ENCODE measurements at places on chromosomes 7 and 10.

DNA sequence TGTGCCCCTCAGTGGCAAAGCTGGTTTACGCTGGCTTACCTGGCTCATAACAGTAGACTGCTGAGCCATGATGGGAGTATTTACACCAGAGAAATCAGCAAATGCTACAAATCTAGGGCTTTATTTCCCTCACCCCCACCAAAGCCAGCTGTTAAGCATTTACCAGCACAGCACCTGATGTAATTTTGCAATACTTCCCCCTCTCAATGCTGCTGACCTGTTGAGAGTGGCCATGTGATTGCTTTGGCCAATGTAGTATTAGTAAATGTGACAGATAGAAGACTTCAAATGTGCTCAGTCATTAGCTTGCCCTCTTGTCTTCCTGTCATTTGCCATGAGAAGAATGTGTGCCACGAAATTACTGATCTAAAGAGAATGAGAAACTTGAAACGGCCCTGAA, 46.6 kb downstream of the HERPUD2 start:
- DNase-seq = no peak

DNA sequence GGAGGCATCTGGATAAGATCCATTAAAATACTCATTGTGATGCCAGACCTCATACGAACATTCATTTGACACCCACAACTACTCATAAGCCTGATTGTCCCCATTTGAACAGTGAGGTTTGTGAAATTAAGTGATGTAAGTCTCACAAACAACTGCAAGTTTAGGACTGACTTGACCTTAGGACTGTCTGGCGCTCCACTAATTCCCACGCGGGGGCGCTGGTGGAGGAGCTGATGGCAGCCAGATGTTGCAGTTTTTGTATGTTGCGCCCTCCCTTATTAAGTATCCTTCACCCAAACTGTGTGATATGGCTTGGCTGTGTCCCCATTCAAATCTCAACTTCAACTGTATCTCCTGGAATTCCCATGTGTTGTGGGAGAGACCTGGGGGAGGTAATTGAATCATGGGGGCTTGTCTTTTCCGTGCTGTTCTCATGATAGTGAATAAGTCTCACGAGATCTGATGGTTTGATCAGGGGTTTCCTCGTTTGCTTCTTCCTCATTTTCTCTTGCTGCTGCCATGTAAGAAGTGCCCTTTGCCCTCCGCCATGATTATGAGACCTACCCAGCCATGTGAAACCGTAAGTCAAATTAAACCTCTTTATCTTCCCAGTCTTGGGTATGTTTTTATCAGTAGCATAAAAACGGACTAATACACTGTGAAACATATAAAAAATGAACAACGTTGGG, 20.3 kb upstream of the TIAL1 start:
- DNase-seq = no peak

DNA sequence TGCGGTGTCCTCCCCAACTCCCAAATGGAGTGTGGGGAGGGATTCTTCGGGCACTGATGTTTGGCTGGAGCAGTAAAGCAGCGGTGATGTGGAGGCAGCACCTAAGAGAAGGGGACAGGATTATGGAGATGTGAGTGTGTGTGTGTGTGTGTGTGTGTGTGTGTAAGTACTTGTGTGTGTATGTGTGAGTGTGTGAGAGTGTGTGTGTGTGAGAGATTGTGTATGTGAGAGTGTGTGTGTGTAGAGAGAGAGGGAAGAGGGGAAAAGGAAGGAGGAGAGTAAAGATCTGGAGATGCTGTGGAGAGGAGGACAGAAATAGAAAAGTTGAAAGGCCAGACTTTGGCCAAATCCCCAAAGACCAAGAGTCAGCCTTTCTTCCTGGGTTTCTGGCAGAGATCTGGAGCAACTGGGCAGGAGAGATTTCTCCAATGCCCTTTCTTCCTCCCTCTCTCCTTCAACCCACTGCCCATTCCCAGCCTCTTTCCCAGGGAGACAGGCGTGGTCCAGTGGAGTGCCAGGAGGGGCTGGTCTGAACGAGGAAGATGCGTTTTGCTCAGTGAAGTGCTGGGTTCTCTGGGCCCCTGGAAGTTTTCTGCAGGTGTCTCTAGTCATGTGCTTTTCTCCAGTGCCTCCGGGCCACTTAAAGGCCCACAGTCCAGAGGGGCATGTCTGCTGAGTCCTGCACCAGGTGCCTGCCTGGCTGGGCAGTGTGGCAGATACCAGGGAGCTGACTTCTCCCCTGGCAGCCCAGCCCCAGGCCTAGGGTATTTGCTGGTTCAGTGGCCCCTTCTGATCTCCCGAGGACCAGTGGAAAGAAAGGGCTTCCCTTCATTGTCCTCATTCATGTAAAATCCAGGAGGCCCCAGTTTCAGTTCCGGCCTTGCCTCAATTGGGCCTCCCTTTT, 60.5 kb downstream of the HK1 start:
- DNase-seq = no peak

- no peak for DNase-seq
Observed at GRCh38 chr10:111999915-112000302, 183.7 kb downstream of the GPAM start.

DNA sequence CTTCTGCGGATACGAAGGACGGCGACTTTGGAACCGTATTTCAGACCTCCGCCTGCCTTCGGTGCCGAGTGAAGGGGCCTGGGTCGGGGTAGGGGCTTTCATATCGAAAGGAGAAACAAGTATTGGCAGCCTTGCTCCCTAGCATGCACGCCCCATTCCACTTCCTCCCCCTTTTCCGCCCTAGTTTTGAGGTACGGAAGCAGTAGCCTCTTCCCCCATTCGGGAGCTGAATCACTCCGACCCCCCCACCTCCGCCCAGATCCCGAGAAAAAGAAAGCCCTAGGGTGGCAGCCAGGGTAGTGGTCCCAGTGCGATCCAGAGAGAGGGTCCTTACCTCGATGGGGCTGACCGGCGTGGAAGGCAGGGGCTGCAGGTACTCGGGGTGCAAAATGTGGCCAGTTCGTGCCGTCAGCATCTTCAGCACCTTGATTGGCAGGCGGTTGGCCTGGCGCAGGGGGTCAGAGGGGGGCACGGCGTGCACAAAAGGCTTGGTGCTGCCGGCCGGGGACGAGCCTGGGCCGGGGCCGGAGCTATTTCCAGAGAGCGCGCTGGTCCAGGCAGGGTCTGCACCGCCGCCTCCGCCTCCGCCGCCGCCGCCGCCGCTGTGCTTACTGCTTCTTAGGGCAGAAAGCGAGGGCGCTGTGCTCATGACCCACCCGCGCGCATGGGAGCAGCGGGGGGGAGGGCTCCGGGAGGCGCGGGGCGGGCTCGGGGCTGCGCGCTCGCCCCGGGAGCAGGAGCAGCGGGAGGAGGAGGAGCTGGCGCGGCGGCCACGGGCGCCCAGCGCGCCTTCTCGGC, 594 bp downstream of the ZNF503 start:
- no peak for DNase-seq

- DNase-seq = no peak
Observed at GRCh38 chr10:13712837-13713581, 126.2 kb downstream of the PRPF18 start.

- DNase-seq = no peak
Observed at GRCh38 chr7:69599955-69600709, 1.9 kb downstream of the AUTS2 start.

DNA sequence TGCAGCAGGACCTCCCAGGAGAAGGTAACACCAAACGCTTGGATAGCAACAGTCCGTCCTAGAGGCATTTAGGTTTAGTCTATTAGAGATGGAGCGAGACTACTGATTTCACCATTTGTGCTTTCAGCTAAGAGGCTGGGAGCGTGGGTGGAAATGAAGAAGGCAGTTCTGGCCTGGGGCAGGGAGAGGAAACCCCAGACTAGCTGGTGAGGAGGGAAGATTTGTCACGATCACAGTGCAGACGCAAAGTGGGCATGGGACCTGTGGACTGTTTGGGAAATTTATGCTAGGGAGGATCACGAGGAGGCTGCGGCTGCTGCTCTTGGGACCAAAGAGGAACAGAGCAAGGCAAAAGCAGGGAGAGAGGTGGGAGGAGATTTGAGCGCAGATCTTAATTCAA, 130.4 kb upstream of the AOAH start:
- DNase-seq = no peak

GRCh38 chr10:98950106-98950505, 285.5 kb downstream of the HPSE2 start:
- DNase-seq = no peak

DNA sequence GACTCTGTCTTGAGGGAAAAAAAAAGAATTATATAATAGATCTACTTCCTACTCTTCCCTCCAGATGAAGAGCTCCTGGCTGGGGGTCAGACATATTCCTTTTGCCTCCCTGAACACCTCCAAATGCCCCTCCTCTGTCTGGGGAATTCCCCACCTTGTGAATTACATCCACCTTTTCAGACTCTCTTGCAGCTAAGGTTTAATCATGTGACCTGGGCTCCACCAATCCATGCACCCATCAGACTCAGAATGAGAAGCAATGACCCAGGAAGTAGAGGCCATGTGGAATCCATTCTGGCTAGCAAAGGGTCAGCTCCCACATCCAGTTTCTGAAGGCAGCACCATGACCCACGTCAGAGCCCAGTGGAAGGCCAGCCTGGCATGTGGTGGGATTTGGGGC, 93.6 kb upstream of the CUX1 start:
- DNase-seq = no peak

DNA sequence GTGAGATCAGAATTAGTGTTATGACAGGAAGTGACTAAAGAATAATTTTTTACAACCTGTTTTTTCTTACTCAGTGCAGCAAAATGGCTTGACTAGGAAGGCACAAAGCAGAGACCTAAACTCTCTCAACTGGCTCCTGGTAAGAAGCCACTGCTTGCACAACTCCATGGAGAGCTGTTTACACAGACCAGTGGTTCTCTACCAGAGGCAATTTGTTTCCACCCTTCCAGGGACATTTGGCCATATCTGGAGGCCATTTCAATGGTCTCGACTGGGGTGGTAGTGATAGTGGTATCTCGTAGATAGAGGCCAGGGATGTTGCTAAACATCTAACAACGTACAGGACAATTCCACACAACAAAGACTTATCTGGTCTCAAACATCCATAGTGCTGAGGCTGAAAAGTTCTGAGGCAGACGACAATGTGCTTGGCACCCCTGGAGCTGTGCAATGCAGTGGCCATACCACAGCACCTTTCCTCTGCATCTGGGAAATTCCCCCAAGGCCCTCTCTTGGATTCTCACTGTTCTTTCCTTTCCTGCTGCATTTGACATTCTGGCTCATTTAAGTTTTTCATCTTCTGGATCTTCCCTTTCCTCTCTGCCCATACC, 105.4 kb upstream of the LAMB4 start:
- no peak for DNase-seq

GRCh38 chr7:108659261-108659660, 89.6 kb downstream of the DNAJB9 start:
- DNase-seq = no peak

GRCh38 chr10:68796605-68797004, 30.7 kb upstream of the STOX1 start:
- no peak for DNase-seq

DNA sequence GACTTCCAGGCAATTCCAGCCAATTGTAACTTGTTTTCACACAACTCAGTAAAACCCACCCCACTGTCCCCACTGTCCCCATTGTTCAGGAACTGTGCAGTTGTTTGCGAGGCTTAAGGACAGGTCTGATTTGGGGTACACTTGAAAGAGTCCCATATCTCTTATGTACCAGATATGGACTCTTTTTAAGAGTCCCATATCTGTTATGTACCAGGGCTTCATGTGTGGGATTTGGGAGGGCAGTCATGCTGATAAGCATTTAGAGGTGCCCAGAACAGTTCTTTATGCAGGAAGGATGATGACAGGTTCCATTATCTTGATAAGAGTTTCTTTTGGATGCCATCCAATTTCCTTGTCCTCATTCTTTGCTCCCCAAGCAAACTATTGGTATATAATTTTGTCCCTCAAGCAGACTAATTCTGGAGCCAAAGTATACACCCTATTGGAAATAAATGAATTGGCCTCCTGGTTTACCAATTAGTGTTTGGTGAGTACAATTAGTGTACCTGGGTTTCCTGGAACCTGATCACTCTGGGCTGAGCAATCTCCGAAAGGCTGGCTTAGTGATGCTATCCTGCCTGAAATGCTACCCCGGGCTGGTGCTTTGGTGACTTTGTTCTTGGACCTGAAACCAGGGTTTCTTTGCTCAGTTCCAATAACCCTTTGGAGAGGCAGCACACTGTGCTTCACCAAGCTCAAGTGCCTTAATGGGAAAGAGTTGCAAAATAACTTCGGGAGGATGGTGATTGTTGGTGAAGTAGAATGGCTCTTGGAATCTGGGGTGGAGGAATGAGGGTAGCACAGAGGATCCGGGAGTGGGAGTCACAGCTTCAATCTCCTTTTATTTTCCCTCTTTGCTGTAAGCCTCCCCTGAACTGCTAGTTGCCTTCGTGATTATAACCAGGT, 6.2 kb upstream of the DMBT1 start:
- DNase-seq = no peak

DNA sequence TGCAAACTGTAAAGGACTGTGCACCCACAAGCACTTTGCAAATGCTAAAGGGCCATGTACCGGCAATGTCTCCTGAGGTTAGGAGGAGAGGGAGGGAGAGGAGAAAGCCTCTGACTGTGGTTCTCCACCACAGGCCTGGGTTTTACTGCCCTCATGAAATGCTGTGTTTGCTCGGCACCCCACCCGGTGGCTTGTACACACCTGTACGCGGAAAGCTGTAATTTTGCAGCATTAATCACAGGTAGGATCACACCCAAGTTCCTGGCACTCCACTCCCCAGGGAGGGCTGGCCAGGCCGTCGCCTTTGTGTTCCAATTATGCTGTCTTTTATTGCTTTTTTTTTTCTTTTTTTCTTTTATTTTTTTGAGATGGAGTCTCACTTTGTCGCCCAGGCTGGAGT, 78.5 kb upstream of the MYL10 start:
- no peak for DNase-seq

DNA sequence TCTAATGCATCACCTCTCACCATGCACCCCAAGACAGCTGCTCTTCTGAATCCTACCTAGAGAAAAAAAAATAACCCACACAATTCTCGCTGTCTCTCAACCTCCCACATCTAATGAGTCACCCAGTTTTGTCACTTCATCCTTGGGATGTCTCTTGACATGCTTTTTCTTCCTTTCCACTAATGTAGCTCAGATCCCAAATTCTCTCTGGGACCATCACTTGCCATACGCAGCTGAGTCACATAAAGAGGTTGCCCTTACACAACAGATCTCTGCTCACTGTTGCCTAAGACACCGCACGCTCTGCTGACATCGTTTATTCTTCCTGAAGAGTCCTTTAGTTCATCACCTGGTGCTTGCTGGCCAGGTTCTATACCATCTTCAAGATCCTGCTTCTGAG, 606.0 kb upstream of the GALNT17 start:
- DNase-seq = no peak

DNA sequence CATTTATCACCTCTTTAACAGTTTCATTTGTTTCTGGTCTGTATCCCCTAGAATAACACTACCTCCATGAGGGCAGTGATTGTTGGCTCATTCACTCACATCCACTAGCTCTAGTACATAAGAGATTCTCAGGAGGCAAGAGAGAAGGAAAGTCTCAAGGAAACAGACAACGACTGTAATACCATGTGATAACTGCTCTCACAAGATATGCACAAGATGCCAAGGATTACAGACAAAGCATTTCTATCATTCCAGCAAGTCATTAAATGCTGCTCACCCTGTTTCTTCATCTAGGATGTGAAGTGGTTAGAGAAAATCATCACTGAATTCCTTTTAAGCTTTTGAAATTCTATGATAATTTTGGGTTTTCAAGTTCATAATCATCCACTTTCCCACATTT, 115.3 kb downstream of the HIBADH start:
- DNase-seq = no peak

- no peak for DNase-seq
Observed at GRCh38 chr10:34922138-34922537, 107.0 kb upstream of the PARD3 start.

- no peak for DNase-seq
Observed at GRCh38 chr10:33643042-33643441, 308.6 kb upstream of the NRP1 start.

- DNase-seq = no peak
Observed at GRCh38 chr7:100367251-100367620, 6.1 kb upstream of the PILRA start.
